ENCODE measurements at places on chromosomes 7 and 10.

DNA sequence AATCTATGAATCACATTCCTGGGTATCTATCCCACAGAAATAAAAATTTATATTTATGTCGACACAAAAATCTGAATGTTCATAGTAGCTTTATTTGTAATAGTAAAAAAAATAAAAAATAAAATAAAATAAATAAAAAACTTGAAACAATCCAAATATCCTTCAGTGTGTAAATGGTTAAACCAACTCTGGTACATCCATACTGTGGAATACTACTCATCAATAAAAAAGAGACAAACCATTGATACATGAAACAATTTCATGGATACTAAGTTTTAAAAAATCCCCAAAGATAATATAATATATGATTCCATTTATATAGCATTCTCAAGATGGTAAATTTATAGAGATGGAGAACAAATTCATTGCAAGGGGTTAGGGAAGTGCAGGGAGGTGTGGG lies 48.6 kb downstream of the USP6NL start:
- DNase-seq = no peak

DNA sequence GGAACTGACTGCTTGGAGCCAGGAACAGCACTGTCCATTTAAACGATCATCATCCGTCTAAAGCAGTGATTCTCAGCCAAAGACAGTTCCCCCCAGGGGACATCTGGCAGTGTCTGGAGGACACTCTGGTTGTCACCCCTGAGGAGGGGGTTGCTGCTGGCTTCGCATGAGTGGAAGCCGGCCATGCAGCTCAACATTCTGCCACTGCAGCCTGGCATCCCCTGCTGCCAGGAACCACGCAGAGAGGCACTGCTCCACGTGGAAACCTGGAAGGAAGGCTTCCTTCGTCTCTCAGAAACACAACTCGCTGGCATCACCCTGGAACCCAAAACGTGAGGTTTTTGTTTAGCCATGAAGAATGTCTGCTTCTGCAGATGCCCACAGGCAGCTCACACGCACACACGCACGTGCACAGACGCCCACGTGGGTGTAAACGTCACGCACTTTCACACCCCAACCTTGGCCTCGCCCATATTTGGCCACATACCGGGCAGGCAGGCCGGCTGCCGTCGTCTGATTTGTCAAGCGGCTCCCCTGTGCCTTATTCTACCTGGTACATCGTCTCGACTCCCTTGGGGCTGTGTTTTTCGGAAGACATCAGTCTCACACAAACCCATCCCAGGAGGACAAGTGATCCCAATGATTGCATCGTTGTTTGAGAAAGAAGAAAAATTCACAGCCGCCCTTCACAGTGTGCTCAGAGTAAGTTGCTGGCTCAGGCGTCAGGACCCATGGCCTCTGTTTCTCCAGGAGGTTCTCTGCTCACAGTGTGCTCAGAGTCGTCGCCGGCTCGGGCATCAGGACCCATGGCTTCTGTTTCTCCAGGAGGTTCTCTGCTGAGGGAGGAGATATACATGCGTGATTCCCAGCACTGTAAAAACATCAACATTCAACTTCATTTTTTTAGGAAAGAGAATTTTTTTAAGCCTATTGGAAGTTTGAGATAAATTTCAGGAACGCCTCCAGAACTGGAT lies 127.2 kb upstream of the PPP2R2D start:
- no peak for DNase-seq

DNA sequence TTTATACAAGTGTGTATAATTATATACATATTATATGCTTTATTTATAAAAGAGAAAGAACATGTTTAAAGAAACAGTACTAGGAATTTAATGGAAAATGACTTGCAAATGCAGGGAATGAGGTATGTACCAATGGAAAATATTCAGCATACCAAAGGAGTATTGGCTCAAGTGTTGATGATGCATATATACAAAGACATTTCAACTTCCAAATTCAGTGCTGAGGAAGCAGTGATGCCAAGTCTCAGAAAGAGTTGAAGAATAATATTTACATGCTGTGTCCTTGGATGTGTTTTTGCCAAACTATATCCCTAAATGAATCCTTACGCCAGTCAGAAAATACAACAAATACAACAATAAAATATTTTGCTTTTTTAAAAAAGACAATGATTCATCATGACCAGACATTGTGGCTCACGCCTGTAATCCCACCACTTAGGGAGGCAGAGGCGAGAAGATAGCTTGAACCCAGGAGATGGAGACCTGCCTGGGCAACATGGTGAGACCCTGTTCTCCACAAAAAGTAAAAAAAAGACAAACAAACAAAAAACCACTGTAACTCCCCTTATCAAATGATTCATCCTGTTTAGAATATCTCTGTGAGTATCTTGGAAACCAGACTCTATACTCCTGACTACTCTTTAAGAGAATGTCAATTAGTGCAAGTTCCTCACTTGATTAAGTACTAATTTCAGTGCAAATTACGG lies 157.2 kb downstream of the CHRM2 start:
- DNase-seq = no peak

GRCh38 chr10:131186547-131187253 lies 124.8 kb downstream of the TCERG1L start:
- no peak for DNase-seq

GRCh38 chr10:73054286-73054685 lies 42.4 kb downstream of the P4HA1 start:
- DNase-seq = no peak

GRCh38 chr10:103740611-103741010 lies 114.8 kb downstream of the SH3PXD2A start:
- DNase-seq = no peak

GRCh38 chr7:43648473-43649406 lies 65.8 kb downstream of the STK17A start:
- peak; percentile 55 for DNase-seq

- no peak for DNase-seq
Observed at GRCh38 chr7:155000795-155001194, 2.1 kb downstream of the PAXIP1 start.

DNA sequence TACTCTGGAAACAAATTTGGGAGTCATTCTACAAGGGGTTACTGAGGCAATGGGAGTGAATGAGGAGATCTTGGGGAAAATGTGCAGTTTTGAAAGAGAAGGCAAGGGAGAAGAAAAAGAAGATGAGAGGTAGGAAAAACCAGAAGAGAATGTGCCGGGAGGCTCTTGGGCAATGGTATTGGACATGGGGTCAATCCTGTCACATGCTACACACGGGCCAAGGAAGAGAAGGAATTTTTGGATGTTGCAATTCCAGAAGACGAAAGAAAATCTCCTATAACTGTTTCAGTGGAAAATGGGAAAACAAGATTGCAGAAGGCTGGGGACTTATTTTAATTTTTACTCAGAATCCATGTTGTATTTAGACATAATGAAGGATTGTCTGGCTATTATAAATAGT lies 615.0 kb downstream of the PHTF2 start:
- no peak for DNase-seq

DNA sequence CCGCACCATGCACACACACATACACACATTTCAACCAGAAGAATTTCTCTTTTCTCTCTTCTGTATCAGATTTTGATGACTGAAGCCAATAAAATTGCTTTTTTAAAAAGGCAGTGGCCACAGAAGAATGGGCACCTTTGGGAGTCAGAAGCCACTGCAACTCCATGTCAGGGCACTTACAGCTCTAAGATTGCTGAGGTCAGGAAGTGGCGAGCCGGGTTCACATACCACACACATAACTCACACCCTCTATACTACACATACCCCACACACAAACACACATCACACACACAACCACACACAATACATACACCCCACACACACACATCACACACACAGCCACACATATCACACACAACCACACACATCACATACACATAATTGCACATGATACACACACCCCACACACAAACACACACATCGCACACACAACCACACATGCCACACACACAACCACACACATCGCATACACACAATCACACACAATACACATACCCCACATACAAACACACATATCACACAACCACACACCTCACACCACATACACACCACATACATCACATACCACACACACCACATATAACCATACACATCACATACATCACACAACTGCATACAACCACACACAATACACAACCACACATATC lies 31.2 kb downstream of the GPRIN2 start:
- no peak for DNase-seq

DNA sequence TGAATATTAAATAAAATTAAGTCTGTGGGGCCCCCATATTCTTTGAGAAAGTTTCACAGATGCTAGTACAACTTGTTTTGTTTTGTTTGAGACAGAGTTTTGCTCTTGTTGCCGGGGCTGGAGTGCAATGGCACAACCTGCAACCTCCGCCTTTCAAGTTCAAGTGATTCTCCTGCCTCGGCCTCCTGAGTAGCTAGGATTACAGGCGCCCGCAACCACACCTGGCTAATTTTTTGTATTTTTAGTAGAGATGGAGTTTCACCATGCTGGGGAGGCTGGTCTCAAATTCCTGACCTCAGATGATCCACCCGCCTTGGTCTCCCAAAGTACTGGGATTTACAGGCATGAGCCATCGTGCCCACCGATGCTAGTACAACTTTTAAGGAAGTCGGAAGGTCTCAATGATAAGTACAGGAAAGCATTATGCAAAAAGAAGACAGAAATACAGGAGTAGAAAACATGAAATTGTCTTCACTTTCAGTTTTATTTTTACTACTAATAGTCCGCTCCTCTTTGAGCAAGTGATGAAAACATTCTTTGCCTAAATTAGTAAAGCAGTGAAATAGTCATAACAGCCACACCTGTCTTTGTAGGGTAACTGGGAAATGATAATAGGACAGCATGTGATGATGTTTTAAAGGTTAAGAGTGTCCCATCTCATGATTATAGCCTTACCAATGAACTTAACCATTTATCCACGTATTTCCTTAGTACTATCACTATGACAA lies 147.5 kb downstream of the SEMA3D start:
- no peak for DNase-seq

DNA sequence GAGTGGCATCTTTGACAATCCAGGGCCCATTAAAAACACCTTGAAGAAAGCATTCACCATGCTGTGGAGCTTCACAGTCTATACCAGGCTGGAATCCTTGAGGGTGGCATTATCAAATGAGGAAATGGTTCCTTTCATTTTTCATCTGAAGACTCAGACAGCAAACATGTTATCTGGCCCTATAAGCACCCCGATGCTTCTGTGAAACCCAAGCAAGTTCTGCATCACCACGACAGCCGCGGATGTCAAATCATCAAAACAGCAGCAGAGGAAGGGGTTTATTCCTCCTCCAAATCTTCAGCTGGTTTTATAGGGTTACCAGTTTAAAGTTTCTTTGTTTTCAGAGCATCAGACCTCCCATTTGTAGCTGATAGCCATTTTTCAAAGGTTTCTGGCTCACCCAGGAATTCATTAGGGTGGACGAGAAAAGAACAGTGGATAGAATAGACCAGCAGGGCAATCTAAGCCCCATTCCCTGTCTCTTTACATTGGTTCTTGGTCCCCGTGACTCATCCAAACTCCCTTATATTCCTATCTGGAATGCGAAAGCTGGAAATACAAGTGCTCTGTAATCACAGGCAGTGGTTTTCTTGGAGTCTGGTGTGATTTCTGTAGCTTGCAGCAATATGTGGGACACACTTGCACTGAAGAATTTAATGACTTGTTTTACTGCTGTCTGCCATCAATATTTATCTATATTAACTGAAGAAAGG lies 217.9 kb downstream of the SKAP2 start:
- DNase-seq = no peak

GRCh38 chr10:6221192-6221940 lies 18.6 kb downstream of the PFKFB3 start:
- no peak for DNase-seq

DNA sequence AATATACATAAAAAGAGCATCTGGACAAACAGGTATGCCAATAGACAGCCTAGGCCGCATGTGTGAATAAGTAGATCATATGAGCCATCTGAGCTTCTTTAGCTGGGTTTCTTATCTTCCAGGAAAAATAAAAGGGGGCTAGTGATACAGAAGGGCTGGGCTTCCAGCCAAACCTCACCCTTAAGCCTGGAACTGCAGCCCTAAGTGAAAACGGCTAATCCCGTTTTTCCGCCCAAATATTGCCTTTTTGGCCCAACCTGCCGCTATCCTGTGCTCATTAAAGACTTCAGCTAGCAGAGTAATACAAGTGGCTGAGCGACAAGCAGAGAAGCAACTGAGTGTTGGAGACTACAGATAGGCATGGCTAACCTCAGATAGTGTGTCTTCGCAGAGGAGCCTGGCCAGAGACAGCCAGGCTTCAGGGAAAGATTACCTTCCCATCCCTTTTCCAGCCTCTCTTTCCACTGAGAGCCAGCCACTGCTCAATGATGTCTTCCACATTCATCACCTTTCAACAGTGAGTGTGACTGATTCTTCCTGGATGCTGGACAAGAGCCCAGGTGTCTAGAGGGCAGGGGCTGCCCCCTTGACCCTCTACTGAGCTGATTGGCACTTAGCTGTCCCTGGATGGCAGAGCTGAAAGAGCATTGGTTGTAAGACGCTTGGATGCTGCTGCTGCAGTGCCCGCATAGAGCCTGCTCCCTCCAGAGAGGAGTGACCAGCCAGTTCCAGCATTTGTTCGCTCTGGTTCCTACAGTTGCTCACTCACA lies 108.9 kb downstream of the ITGB8 start:
- DNase-seq = no peak

GRCh38 chr10:75553550-75553949 lies 122.1 kb downstream of the LRMDA start:
- no peak for DNase-seq

DNA sequence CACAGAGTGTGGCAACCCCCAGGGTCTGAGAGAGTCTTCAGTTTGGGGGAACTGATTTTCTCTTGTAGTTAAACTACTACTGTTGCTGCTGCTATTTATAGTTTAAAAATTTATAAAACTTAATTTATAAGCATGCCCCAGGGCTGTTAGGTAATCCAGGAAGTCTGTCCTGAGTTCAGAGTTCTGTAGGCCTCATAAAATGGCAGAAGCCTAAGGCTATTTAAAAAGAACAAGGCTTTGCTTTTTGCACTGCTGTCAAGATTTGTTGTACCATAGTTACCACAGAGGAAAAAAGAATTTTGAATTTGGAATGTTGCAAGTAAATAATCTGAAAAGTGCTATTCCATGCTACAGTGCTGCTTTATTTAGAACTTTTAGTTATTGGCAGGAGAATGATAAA lies 66.1 kb downstream of the AGK start:
- no peak for DNase-seq

GRCh38 chr7:115689941-115690340 lies 340.6 kb downstream of the TFEC start:
- DNase-seq = no peak

- no peak for DNase-seq
Observed at GRCh38 chr7:135684136-135684535, 21.8 kb downstream of the STMP1 start.
